Dorsolateral prefrontal cortex (tissue), 122 donors: ENCODE measurements at places on chromosomes 11 and 22. TPM values are rescaled to one million over a fixed set of nuclear protein-coding genes. Genes with fewer than 3 reads are reported as not detected.

- DNase-seq = no peak
Measured at GRCh38 chr11:34239465-34240149, 118.2 kb downstream of the ABTB2 start.

Gene GAS2L1
- total RNA-seq = 48.5 TPM

Gene CNIH2
- 67.5 TPM for total RNA-seq

Gene TUB
- 64.0 TPM for total RNA-seq

DNA sequence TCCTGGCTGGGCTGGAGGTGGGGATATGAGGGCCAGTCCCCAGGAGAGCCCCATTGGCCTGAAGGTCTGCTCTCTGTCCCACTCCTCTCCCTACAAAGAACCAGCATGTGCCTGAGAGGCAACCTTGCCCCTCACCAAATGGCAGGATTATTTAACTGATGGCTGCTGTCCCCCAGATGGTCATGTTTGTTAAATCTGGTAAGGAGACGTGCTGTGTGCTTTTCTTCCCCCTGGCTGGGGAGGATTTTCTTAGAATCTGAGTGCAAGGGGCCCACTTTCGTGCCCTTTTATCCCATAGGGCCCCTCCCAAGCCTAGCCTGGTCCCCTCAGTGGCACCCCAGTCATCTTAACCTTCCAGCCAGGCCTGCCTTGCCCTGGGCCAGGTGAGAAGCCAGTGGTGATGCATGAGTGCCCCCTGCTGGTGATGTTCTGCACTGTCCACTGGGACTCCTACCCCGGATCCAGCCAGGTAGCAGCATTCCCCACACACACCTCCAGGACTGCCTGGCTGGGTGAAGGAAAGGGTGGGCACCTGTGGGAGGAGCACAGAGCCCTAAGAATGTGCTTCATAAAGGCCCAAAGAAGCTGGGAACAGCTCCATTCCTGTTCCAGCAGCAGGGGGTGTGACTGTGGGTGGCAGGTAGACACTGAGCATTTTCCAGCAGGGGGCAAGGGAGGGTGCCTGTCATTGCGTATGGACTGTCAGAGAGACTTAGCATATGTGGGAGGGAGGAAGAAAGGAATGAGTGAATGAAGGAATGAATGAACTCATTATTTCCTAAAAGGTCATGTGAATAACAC lies 28.9 kb downstream of the MFNG start:
- peak; percentile 71 for DNase-seq

Gene TMPRSS5
- total RNA-seq = 16.2 TPM

DNA sequence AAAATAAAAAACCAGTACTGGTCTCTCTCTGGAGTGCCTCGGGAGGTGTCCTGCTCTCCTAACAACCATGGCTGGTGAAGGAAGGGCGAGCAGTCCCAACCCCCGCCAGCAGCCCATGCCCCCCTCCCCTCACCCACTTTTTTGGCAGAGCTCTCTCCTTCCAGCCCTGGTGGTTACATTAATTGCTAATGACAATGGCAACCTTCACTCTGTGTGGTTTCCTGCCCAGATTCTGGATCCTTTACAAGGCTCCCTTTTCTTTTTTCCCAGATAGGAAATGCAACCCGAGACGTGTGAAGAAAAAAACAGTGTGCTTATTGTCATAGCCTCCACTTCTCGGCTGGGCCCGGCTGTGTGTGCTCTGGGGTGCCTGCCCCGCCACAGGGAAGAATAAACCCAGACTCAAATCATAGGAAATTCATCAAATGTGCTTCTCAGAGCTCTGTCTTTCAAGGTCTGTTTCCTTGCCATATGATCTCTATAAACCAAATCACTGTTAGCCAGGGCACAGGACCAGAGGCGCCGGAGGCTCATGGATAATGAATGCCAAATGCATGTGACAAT lies 513.0 kb downstream of the SOX6 start:
- DNase-seq = no peak

GRCh38 chr11:61771195-61771894 lies 18.9 kb downstream of the MYRF start:
- DNase-seq = no peak

GRCh38 chr22:31622980-31623379 lies 39.0 kb downstream of the PISD start:
- no peak for DNase-seq

DNA sequence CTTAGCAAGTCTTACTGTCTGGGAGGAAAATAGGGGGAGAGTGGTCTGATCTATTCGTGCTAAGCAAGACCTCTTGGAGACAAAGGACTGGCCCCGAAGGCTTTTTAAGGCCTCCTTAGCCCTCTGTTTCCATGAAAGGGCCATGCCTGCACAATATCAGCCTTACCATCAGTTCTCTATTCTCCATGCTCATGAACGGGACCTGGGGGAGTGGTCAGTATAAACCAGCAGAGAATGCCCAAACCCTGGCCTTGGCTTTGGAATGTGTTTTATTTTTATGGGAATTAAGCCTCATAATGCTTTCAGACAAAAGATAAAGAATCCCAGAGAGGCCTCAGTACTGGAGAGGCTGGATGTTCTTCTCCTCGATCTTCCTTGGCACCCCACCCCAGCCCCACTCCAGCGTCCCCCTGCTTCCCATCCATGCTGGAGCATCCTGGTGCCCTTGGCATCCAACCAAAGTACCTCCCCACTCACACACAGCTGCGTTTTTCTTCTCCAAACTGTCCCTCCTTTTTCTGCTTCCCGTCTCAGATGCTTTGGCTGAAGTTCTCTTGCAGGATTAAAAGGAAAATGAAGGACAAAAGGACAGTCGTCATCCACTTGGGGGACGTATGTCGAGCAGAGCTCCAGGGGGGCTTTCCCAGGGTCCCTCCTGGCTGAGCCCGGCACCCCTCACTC lies 18.6 kb downstream of the FXYD6 start:
- DNase-seq = no peak

Gene COPB1
- total RNA-seq = 56.6 TPM

- no peak for DNase-seq
Measured at GRCh38 chr22:30309951-30310741, 16.6 kb downstream of the TBC1D10A start.

GRCh38 chr22:20563941-20564371 lies 56.5 kb downstream of the MED15 start:
- DNase-seq = no peak

DNA sequence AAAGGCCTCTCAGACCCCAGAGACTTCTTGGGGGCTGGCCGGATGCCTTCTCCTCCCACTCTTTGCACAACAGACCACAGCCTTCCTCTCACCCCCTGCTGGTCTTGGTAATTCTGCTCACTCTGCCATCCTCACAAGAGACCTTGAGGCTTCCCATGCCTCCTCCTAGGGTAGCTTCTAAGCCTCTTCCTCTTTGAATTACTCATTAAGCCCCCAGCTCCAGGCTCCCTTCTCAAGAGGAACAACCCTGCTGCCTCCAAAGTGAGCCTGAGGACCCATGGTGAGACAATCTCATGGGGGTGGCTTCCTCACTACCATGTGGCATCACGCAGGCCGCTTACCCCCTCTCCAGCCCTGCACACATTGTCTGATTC lies 184.6 kb upstream of the SYT13 start:
- DNase-seq = no peak

- no peak for DNase-seq
Measured at GRCh38 chr11:35747668-35748067, 85.1 kb downstream of the TRIM44 start.

Gene OMP
- 1.8 TPM for total RNA-seq

GRCh38 chr11:24705474-24705873 lies 208.6 kb downstream of the LUZP2 start:
- no peak for DNase-seq

Gene GPHA2
- total RNA-seq = not detected

Gene MYO7A
- 7.7 TPM for total RNA-seq

Gene HTR3A
- 0.38 TPM for total RNA-seq

Gene JOSD1
- total RNA-seq = 55.5 TPM

Gene WNT7B
- total RNA-seq = 3.9 TPM

- DNase-seq = no peak
Measured at GRCh38 chr11:115819014-115819413, 314.8 kb upstream of the CADM1 start.

Gene PYGM
- total RNA-seq = 20.6 TPM

Gene SCGB1D2
- not detected for total RNA-seq

DNA sequence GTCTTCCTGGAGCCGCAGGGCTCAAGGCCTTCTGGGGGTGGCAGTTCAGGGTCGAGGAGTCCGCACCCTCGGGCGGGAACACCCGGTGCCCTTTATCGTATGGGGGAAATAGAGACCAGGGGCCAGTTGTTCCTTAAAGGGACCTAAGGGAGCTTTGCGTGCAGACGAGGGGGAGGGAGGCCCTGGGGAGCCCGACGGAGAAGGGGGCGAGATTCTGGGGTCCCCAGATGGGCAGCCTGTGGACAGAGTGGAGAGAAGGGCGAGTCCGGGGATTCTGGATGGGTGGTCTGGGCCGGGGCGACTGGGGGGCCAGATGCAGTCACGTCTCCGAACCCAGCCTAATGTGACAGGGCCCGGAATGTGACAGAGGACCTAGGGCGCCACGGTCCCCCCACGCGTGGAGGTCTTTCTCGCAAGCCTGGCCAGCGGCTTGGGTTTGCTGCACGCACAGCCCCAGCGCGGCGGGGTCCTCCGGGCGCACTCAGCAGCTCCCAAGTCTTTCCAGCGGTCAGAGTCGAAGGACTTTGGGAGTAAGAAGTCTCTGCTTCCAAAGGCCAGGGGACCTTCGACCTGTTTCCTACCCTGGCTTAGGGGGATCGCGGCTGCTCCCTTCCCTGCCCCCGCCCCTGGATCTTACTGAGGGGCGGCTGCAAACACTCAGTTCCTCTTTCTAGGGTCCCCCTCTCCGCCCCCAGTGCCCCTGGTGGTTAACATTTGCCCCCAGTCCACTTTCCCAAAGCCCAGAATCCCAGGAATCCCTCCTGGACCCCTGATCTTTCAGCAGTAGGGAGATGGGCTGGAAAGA lies 547 bp downstream of the TUBA8 start:
- no peak for DNase-seq

Gene MAPK8IP2
- 222 TPM for total RNA-seq

Gene FAM181B
- 20.6 TPM for total RNA-seq

- DNase-seq = no peak
Measured at GRCh38 chr11:7516475-7516874, 2.7 kb downstream of the PPFIBP2 start.

- DNase-seq = no peak
Measured at GRCh38 chr11:40130427-40130826, 1329.0 kb downstream of the LRRC4C start.
